ENCODE measurements at places on chromosomes 3 and 15.

- no peak for DNase-seq
Measured at GRCh38 chr15:63699101-63699785, 102.1 kb downstream of the FBXL22 start.

DNA sequence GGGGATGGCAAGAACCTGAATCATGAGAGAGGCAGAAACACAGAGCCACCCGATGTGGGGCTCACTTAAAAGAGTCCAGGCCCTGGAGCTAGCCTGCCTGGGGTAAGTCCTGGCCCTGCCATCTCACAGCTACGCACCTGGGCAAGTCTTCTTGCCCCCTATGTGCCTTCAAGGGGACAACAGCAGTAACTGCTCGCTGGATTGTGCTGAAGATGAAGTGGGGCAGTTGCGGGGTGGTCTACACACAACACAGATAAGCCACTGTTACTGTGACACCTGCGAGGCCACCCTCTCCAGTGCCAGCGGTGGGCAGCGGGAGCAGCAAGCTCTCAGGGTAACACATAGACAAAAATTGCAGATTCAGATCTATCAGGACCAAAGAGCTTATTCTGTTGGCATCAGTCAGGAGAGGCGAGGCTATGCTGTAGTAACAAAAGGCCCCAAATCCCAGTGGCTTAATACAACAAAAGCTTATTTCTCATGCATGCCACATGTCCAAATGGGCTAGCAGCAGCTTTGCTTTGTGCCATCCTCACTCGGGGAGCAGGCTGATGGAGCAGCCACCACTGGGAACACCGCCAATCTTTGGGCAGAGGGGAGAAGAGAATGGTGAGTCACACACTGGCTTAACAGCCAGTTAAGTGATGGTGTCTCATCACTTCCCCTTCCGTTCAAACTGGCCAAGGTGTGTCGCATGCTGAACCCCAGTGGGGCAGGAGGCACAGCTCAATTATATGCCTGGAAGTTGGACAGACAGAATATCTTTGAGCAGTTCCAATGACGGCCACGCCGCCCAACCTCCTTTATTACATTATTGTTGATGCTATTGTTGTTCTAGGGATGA is 78.3 kb downstream of the WNT7A start:
- DNase-seq, result no peak

DNA sequence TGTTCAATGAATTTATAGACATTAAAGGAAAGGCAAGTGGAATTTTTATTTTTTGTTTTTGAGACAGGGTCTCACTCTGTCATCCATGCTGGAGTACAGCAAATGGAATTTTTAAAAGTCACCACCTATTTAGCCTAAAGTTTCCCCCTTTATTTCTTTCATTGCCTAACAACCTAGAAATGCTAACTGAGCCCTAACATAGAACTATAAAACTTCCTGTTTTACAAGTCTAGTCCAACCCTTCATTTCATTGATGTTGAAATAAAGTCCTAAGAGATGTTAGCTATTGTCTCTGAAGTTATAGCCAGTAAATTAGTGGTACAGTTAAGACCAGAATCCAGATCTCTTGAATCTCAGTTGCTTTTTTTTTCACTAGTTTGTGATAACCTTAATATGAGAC is 39.0 kb downstream of the MAPK6 start:
- no peak for DNase-seq

DNA sequence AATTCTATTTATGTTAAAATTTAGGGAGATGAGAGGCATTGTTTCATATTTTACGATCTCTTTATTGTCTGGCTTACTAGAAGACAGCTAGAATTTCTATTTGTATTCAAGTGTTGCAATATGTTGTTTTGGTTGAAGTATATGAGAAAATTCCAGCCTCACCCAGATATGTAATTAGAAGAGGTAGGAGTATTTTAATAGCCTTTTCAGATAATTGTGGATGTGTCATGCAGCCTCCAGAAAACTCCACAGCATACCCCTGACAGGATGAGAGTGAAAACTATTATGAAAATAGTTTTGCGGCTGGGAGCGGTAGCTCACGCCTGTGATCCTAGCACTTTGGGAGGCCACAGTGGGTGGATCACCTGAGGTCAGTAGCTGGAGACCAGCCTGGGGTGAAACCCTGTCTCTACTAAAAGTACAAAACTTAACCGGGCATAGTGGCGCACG is 21.5 kb upstream of the USP3 start:
- no peak for DNase-seq

- DNase-seq, result no peak
Measured at GRCh38 chr3:5126586-5126985, 4.5 kb downstream of the ARL8B start.

- peak; percentile 32 for DNase-seq
Measured at GRCh38 chr3:51539291-51539941, 897 bp downstream of the RAD54L2 start.

GRCh38 chr15:34025252-34025651 is 13.8 kb downstream of the AVEN start:
- DNase-seq, result no peak

- DNase-seq, result no peak
Measured at GRCh38 chr3:67017211-67017610, 19.1 kb downstream of the KBTBD8 start.

- no peak for DNase-seq
Measured at GRCh38 chr3:166435469-166436057, 598.3 kb upstream of the BCHE start.

GRCh38 chr3:140546649-140547048 is 131.2 kb upstream of the TRIM42 start:
- DNase-seq, result no peak

GRCh38 chr3:133296981-133297380 is 102.9 kb upstream of the BFSP2 start:
- no peak for DNase-seq

DNA sequence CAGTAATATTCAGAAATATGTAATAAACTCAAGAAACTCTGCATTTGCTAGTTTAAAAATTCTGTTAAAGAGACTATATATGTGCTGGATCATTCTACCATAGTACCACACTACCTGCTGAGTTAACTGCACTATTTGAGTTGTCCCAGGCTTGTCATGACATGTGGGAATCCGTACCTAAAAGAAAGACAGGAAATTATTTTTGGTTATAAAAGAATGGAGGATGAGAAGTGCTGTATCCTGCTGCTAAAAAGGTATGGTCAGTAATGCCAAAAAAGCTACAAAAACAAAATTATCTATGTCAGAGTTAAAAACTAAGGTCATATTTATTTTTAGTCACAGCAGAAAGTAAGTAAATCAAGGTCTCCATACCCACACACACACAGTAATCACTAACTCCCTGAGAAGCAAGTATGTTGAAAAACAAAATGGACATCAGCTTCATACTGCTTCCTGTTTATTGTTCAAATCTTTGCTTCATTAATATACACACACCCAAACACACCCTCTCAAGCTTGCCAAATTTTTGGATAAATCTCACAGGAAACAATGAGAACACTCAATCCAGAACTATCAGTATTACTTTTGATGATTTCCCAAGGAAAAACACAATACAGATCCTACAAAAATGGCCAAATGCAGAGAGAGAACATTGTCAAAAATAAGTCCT is 33.7 kb downstream of the DENND6A start:
- DNase-seq, result no peak

DNA sequence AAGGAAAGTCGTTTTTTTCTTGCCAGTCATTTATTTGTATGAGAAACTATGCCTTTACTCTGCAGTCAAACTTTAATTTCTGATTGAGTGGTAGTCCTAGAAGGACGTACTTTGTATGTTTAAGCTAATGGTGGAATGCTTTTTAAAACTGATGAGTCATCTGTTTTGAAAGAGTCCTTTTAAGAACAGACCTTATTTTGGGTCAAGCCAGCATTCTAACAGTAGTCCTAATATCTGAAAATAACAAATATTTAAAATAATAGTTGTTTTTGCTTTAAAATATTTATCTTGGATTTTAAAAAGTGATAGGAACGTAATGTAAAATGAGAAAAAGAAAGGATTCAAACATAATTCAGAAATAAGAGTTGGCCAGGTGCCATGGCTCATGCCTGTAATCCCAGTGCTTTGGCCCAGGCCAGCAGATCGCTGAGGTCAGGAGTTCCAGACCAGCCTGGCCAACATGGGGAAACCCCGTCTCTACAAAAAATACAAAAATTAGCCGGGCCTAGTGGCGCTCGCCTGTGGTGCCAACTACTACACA is 1.3 kb upstream of the LRRC58 start:
- no peak for DNase-seq

- DNase-seq, result no peak
Measured at GRCh38 chr3:40172560-40172959, 136.9 kb upstream of the EIF1B start.

- DNase-seq, result no peak
Measured at GRCh38 chr3:129038121-129038855, 22.3 kb upstream of the GP9 start.

GRCh38 chr3:106176734-106177133 is 307.9 kb upstream of the CBLB start:
- no peak for DNase-seq

- DNase-seq, result no peak
Measured at GRCh38 chr3:111068574-111068973, 3.0 kb upstream of the NECTIN3 start.

- no peak for DNase-seq
Measured at GRCh38 chr15:78418686-78419085, 19.3 kb upstream of the IREB2 start.

DNA sequence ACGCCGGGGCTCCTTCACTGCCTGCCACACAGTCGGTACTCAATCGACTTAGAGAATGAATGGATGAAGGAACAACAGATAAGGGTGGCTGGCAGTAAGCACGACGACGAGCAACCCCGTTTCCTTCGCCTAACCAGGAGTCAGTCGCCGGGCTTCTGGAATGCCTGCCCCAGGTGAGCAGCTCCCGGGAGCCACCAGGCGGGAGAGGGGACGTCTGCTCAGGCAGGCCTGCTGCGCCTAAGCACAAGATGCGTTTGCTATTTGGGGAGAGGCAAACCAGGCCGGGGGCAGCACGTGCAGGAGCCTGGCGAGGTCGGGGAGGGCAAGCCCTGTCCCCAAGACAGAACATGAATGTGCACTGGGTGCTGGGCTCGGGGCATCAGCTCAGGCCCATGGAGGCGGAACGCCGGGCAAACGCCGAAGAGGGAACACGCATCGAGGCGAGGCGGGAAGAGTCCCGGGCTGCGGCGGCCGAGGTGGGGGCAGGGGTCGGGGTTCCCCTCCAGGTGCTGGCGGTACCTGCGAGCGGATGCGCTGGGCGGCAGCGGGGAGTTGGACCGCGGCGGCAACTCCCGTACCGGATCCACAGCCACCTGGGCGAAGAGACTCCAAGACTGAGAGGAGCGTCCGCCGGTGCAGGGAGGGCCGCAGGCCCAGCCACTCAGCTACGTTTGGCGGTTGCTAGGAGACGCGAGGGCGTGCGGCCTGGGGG is at the start of gene CFAP92:
TSS of gene CFAP92 (minus strand) at position 616 of the 712 bp plus-strand sequence. CDS start 772 bp downstream, outside the sequence.
- DNase-seq, result peak; percentile 90

- DNase-seq, result no peak
Measured at GRCh38 chr3:10775259-10775658, 40.8 kb upstream of the SLC6A11 start.

- DNase-seq, result no peak
Measured at GRCh38 chr3:114714237-114714636, 420.4 kb downstream of the TIGIT start.

Data from GM12891 (cell line).